Naive thymus-derived CD4-positive, alpha-beta T cell (primary cell): ENCODE measurements at places on chromosomes 6 and 20.

- H3K36me3 ChIP-seq: no peaks in the 10 kb centered on the region
- no peak for DNase-seq
- H3K27me3 ChIP-seq: no peaks in the 10 kb centered on the region
- peak overlapping the region; percentile 43 for H3K4me3 ChIP-seq
Observed at GRCh38 chr6:139144490-139145085, 9.7 kb downstream of the HECA start.

GRCh38 chr6:169071394-169071793, 182.3 kb downstream of the THBS2 start:
- no peaks in the 10 kb centered on the region for H3K27me3 ChIP-seq
- no peaks in the 10 kb centered on the region for H3K36me3 ChIP-seq
- no peaks in the 10 kb centered on the region for H3K4me1 ChIP-seq
- DNase-seq: no peak

- no peak for DNase-seq
- H3K36me3 ChIP-seq: no peaks in the 10 kb centered on the region
Observed at GRCh38 chr20:50070361-50070760, 42.6 kb downstream of the UBE2V1 start.

GRCh38 chr6:90286884-90287488, 9.7 kb downstream of the BACH2 start:
- H3K27ac ChIP-seq: peak overlapping the region; percentile 81
- no peaks in the 10 kb centered on the region for H3K36me3 ChIP-seq
- H3K27me3 ChIP-seq: no peaks in the 10 kb centered on the region

DNA sequence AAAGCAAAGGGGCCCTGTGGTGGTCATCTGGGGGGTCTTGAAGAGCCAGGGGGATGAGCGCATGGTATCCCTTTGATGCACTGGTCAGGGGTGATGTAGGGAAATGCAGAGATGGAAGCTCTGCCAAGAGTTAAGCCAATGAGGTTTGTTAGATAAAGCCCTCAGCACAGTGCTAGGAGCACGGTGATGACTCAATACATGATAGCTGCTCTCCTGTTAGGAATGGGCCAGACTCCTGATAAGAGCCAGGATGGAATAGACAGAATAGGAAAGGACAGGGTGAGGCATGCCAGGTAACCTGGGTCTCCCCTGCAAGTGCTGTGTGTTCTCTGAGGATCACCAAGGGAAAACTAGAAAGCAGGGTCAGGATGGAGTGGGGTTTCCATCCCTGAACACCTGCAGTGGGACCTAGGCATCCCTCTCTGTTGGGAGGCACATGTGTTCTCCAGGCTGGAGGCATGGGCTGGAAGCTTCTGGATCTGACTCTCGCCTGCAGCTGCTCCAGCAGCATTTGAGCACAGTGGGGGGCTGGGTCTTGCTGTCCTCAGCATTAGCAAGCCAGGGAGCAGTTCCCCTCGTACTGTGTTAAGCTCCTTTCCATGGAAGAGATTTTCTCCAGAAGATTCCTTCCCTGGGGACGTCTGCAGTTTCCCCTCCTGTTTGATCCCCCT, 71.8 kb upstream of the TIAM2 start:
- H3K27ac ChIP-seq: no peak overlapping the region
- no peaks in the 10 kb centered on the region for H3K36me3 ChIP-seq
- no peaks in the 10 kb centered on the region for H3K27me3 ChIP-seq
- DNase-seq: no peak

- no peaks in the 10 kb centered on the region for H3K27me3 ChIP-seq
- no peak overlapping the region for H3K27ac ChIP-seq
- no peak for DNase-seq
- no peaks in the 10 kb centered on the region for H3K36me3 ChIP-seq
- no peaks in the 10 kb centered on the region for H3K4me1 ChIP-seq
Observed at GRCh38 chr20:7765221-7765620, 175.0 kb downstream of the HAO1 start.

DNA sequence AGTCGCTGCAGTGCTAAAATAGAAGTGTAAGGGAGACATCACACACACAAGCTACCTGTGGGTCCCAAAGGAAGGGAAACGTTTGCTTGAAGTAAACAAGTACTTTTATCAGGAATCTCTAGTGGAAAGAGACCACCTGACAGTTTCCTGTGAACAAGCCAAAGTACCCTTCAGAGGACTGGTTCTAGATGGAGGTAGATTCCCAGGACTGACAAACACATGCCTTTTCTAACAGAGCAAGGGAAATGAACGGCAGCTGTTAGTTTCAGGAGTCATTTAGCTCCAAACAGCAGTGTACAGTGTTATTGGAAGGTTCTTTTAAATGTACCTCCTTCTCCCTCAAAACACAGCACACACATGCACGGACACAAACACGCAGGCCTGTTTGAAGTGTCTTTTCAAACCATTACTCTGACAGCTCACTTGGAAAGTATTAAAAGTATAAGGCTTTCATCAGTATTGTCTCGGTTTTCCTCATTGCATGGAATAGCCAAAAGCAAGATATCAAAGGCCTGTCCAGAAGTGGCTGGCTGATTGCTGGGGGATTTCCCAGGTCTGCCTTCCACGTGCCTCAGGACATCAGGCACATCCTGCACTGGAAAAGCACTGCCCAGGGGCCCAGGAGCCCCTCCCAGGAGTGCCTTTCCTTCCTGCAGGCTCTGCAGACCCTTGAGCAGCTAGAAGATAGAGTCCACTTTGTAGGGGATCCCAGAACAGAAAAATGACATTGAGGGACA, 393.2 kb upstream of the SOX4 start:
- no peaks in the 10 kb centered on the region for H3K27me3 ChIP-seq
- no peaks in the 10 kb centered on the region for H3K4me1 ChIP-seq
- H3K4me3 ChIP-seq: no peak overlapping the region
- DNase-seq: no peak

DNA sequence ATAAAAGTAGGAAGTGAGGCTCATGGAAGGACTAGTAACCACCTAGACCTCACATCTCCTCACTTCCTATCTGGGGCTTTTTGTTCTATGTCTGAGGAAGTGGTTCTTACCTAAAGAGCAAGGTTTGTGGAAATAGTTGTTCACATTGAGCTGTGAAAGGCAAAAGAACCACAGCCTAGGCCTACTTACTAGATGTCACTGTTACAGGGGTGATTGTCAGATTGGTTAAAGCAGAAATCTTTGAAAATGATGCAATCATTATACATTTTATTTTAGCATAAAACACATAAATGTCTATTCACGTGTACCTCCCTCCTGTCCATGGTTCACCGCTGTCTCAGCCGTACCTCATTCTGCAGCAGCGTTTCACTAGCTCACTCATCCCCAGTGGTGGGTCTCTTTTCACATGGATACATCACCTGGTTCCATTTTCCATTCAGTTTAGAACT, 268.8 kb downstream of the TMEM242 start:
- H3K4me1 ChIP-seq: peaks cover 27% of the 10 kb centered on the region
- H3K4me3 ChIP-seq: peak overlapping the region; percentile 19
- no peaks in the 10 kb centered on the region for H3K36me3 ChIP-seq

DNA sequence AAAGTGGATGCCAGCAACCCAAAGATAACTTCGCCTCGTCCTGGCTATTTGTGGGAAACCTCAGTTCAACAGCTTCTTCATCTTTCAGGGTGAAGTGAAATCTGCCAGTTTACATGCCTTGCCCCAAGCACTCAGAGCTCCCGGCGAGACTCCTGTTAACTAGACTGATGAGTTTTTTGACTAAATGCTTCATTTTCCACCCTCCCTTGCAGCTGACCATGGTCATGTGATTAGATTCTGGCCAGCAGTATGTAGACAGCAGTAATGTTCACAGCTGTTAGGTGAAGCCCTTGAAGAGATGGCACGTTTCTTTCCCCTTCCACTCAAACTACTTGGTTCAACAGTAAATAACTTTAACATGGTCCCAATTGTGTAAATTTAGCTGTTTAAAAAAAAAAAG, 718.8 kb upstream of the FLRT3 start:
- H3K36me3 ChIP-seq: no peaks in the 10 kb centered on the region
- no peak for DNase-seq
- no peak overlapping the region for H3K4me3 ChIP-seq
- no peak overlapping the region for H3K27ac ChIP-seq
- H3K4me1 ChIP-seq: no peaks in the 10 kb centered on the region
- no peaks in the 10 kb centered on the region for H3K27me3 ChIP-seq

DNA sequence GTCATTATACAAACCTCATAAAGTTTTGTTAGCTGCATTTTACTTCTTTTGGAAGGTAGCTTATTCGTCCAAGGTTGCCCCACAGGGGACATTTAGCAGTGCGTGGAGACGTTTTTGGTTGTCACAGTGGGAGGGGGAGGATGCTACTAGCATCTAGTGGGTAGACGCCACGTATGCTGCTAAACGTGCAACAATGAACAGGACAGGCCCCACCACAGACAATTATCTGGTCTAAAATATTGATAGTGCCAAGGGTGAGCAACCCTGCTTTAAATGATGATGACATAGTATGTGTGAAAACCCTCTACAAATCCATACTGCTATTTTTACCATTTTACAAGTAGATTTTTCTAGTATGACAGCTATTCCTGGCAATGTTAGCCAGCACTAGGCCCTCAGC, 13.9 kb upstream of the GCNT2 start:
- DNase-seq: no peak
- no peak overlapping the region for H3K4me3 ChIP-seq
- no peaks in the 10 kb centered on the region for H3K4me1 ChIP-seq
- H3K27ac ChIP-seq: no peak overlapping the region
- no peaks in the 10 kb centered on the region for H3K27me3 ChIP-seq

- DNase-seq: no peak
- H3K4me3 ChIP-seq: no peak overlapping the region
- no peaks in the 10 kb centered on the region for H3K36me3 ChIP-seq
- no peaks in the 10 kb centered on the region for H3K27me3 ChIP-seq
Observed at GRCh38 chr20:19758501-19759331, 658 bp downstream of the RIN2 start.

DNA sequence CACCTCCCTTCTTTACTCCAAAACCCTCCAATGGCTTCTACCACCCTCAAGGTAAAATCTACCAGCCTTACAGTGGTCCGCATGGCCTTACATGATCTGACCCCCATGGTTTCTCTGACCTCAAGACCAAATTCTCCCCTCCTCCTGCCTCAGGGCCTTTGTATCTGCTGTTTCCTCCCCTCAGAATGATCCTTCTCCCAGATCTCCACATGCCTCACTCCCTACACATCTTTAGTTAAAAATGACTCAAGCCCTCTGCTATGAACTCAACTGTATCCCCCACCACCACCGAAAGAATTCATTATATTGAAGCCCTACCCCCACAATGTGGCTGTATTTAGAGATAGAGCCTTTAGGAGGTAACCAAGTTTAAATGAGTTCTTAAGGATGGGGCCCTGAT, 4.1 kb downstream of the SLC23A2 start:
- no peaks in the 10 kb centered on the region for H3K27me3 ChIP-seq
- peaks cover 5% of the 10 kb centered on the region for H3K36me3 ChIP-seq
- no peak for DNase-seq
- H3K27ac ChIP-seq: no peak overlapping the region
- H3K4me3 ChIP-seq: no peak overlapping the region

DNA sequence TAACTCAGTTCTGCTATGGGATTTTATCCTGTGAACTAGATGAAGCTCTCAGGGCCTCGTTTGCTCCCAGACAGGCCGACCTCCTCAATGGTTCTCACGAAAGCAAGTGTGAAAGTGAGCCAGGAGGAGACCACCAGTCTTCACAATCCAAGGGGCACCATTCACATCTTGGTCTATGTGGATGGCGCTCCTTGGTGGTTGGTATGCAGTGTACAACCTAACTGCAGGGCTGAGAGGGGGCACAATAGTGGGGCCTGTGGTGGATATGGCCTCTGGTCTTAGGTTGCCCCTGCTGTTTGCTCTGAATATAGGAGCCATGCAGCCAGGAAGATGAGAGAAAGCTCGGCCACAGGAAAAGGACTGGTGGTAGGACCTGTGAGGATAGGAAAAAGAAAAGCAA, 24.7 kb downstream of the TRIM26 start:
- H3K27ac ChIP-seq: no peak overlapping the region
- H3K27me3 ChIP-seq: no peaks in the 10 kb centered on the region
- no peak for DNase-seq
- H3K4me1 ChIP-seq: no peaks in the 10 kb centered on the region
- H3K36me3 ChIP-seq: peaks cover 11% of the 10 kb centered on the region
